ENCODE measurements at places on chromosomes 16 and 17.

DNA sequence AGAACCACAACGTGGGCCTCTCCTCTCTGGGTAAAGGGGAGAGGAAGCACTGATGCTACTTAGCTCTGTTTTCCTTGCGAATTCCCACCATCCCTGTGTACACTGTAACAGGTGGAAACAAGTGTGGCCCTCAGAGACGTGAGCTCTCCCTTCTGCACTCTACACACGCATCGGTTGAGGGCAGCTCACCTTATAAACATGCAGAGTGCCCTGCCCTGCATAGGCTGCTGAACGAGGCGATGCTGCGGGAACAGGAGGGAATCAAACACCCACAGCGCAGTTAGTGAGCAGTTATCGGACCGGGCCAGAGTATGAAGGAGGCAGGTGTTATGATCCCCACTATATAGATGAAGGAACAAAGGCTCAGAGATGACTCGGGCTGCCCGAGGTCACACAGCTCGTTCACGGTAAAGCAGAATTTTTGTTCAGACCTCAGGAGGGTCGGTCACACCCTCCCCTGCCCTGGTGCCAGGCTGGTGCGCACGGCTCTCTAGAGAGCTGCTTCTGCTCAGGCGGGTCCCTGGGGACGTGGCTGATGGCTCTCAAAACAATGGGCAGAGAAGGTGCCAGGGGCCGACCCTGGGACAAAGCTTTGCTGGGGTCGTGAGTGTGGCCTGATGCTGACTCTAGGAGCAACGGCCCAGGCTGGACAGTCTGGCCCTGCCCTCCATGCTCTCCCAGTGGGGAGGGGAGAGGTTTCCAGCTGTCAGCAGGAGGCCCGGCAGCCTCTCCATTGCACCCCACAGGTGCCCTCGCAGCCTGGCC lies 68.5 kb downstream of the RPH3AL start:
- DNase-seq: no peak

DNA sequence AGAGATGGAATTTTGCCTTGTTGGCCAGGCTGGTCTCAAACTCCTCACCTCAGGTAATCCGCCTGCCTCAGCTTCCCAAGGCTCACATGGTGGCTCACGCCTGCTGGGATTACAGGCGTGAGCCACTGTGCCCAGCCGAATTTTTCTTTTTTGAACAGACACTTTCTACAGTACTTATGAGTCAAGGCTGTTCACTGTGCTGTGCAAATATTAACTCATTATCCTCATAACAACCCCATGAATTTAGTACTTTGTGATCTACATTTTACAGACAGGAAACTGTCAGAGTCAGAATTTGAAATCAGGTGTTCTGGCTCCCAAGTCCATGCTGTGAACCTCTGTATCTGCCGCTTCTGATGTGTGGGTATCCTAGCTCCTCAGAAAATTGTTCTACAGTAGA lies 25.7 kb upstream of the RASL10B start:
- DNase-seq: no peak

DNA sequence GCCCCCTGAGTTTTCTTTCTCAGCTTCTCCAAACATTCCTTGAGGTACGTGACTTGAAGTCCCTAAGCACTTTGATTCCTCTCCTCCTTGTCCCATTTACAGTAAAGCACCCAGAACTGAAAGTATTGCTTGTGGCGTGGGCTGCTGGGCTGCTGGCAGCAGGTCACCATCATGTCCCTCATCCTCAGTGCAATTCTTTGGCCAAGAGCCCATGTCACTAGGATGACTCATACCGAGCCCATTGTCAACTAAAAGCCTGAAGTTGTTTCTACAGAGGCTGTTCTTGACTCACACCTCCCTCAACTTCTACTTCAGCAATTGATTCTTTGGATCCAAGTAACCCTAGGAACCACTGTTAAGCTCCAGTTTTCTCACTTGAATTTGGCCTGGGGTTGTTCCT lies 54.3 kb downstream of the KPNA2 start:
- peak; percentile 20 for DNase-seq

DNA sequence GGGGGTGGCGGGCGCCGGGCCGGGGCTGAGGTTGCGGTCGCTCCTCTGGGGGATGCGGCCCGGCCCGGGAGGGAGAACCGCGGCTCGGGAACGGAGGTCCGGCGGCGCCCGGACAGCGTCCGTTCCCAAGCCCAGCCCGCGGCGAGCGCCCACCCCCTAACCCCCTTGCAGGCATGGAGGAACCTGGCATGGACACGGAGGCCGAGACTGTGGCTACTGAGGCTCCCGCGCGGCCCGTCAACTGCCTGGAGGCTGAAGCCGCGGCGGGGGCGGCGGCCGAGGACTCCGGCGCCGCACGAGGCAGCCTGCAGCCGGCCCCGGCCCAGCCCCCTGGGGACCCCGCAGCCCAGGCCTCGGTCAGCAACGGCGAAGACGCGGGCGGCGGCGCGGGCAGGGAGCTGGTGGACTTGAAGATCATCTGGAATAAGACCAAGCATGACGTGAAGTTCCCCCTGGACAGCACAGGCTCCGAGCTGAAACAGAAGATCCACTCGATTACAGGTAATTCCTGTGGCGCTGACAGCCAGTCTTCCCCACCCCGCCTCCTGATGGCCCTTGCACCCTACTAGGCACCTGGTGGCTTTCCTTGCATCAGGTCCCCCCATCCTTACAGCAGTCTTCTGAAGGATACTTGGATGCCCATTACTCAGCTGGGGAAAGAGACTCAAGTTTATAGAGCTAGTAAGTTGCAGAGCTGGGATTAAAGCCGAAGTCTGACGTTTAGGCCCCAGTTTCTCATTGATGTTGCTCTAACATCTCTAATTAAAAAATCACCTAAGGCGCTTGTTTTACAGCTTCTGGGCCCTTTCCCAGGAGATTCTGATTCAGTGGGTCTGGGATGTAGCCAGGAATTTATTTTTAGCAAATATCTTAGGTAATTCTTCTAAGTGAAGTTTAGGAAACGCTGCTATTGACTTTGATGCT lies 514 bp downstream of the UBFD1 start:
- DNase-seq: peak; percentile 34

GRCh38 chr17:74916851-74917199 lies 6.2 kb downstream of the USH1G start:
- no peak for DNase-seq

GRCh38 chr17:10115536-10115932 lies 82.9 kb downstream of the GAS7 start:
- DNase-seq: no peak

All from Ammon's horn (tissue), 1 donor.